ENCODE measurements at places on chromosomes 1 and 21.

GRCh38 chr21:29184037-29184436 is 53.6 kb downstream of the MAP3K7CL start:
- no peak for DNase-seq

DNA sequence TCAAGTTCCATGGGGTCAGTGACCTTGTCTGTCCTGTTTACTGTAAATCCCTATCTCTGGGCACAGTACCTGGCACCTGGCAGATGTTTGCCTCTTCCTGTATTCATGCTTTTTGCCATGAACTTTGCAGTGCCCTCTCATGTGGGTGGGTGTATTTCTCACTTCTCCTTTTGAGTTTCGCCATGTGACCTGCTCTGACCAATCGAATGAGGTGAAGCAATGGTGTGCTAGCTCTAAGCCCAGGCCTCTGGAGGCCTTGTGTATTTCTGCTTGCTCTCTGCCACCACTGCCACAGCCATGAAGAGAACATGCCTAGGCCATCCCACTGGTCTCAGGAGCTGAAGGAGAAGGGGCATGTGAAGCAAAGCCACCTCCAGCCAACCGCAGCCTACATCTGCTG is 185.5 kb upstream of the ZC3H12A start:
- DNase-seq = no peak

GRCh38 chr21:35994613-35995012 is 65.7 kb downstream of the SETD4 start:
- no peak for DNase-seq

GRCh38 chr1:60835649-60836048 is 246.7 kb upstream of the NFIA start:
- no peak for DNase-seq

DNA sequence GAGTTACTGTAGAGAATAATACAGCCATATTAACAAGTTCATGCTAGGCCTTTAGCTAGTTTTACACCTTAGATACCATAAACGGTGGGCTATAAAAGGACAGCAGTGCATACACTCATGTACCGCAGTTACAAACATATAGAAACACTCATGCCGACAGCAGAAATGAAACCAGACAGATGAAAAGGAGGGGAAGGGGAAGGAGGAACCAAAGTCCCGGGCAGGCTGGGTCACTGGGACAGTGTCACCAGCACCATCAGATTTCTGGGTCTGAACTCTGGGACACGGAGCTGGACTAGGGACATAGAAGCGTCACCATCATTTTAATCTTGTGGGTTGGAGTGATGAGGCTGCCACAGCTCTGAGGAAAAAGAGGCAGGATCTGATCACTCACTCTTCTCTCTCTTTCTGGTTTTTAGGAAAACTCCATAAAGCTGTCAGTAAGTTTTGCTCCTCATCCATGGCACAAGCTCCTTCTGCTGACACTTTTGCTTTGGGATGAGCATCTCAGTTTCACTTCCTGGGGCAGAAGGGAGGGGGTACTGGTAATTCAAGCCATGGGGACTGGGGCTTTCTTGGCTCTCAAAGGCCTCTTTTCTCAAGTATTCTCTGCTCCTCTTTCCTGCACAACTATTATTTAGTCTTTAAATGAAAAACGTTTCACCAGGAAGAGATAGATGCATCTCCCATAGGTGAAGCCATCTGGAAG is 7.8 kb upstream of the ZNF691 start:
- no peak for DNase-seq

DNA sequence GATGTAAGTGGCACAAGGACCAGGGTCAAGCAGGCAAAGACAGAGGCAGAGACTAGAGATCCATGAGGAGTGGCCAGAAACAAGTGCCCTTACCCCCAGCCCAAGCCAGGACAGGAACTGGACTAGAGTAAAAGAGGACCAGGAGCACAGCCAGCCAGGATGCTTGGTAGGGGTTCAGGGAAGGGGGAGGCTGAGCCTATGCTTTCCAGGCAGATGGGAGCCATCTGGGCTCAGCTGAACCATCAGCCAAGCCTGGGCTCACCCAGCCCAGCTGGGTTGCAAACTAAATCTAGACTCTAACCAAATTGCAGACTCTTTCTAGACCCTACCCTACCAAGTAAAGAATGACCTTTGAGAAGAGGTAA is 15.2 kb downstream of the PDZK1IP1 start:
- DNase-seq = no peak

- no peak for DNase-seq
Measured at GRCh38 chr1:207698822-207699483, 52.9 kb upstream of the CD46 start.

DNA sequence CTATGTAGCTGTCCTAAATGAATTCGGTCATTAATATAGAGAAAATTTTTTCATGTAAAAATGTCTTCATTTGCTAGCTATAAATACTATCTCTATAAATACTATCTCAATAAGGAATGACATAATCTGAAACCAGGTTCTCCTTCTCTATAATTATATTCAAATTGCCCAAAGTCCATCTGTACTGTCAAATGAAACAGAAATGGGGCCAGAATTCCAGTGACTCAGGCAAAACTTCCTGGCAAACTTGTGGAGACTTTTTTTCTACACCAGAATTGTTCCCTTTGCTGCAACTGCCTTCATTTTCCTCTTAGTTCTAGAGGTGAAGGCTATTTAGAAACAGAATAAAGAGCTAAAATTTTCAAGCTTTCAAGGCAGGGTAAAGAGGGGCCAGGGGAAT is 152.5 kb downstream of the KCNH1 start:
- DNase-seq = no peak

GRCh38 chr1:155485945-155486344 is 76.7 kb downstream of the ASH1L start:
- DNase-seq = no peak

DNA sequence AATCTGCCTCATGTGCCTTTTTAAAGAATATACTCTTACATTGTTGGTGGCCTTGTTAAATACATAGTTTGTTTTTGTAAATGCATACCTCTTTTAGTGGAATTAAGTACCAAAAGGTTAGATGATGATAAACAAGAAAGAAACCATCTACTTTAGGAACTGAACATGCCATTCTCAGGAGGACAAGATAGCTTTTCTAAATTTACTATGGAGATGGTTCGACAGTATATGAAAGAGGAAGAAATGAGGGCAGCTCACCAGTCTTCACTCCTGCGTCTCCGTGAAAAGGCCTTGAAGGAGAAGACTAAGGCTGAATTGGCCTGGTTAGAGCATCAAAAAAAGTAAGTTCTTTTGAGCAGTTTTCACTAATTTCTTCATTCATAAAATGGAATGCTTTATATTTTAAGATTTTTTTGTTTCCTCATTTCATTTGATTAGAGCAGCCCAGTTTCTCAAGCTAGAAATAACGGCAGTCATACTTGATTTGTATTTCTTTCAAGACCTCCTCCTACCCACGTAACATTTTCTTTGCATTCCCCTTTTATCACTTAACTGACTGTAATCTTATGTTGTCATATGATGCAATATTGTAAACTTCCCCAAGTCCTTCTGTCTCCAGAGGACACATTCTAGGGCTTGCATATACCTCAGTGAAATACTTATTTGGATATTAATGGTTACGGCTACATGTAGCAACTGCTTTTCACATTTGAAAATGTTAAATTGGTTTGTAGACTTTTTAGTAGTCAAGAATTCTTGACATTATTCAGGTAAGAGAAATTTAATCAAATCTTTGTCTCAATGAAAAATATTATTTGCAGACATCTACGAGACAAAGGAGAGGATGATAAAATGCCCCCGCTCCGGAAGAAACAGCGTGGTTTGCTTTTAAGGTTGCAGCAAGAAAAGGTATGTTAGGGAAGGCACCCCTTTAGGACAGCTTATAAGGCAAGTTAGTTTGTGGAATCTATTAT is 99.3 kb downstream of the CEP350 start:
- DNase-seq = no peak

DNA sequence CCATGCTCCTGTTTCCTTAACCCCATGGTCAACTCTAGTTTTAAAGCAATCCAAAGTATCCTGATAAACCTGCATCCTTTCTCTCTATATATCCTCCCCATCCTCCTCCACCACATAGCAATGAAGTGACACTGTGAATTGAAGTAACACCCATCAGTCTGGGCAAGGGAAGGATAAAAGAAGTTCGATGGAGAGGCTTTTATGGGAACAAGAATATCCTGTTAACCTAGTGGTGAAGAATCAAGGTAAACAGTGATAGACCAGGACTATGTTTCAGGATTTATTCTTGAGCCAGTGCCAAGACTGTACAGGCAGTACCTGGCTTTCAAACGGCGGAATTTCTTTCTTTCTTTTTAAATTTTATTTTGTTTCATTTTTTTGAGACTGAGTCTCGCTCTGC is 17.6 kb downstream of the RABIF start:
- no peak for DNase-seq

DNA sequence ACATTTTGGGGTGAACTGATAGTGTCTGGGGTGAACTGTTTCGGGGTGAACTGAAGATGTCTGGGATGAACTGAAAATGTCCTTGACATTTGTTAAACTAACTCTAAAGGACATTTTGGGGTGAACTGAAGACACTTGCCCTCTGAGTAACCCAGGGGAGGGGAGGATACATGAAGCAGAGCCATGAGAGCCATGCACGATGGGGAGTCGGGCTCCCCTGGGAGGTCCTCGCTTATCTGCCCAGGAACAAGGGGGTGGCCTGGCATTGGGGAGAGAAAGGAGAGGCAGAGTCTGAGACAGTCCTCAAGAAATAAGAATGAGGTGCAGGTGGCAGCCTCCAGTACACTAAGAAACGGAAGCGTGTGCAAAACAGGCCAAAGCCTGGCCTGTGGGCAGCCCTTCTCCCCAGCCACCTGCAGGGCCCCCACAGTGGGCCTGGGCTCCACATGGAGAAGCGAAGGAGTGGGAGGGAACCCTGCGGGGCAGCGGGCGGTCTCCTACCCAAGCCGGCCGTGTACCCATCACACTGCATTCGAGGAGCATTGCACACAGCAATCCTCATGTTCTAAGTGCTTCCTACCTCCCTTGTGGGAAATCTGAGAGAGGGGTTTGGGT is 24.2 kb downstream of the RSPH1 start:
- no peak for DNase-seq

DNA sequence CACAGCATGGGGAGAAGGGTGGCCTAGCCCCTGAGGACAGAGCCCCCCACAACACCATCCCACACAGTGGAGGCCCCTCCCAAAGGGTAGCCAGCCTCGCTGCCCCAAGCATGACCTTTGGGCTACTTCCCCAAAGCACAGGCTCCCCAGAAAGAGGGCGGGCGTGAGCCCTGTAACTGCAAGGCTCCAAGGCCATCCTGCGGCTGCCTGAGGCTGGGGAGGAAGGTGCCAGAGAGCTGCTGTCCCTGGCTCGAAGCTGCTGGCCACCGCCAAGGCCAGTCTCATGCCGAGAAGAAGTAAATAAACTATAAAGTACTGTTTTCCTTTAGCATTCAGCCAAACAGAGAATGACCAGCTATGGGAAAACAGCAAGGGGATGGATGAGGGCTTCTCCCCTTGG is 27.5 kb downstream of the UBASH3A start:
- no peak for DNase-seq

- no peak for DNase-seq
Measured at GRCh38 chr21:42062236-42063022, 8.7 kb upstream of the UMODL1 start.

- no peak for DNase-seq
Measured at GRCh38 chr1:169698976-169699375, 12.4 kb downstream of the SELL start.

DNA sequence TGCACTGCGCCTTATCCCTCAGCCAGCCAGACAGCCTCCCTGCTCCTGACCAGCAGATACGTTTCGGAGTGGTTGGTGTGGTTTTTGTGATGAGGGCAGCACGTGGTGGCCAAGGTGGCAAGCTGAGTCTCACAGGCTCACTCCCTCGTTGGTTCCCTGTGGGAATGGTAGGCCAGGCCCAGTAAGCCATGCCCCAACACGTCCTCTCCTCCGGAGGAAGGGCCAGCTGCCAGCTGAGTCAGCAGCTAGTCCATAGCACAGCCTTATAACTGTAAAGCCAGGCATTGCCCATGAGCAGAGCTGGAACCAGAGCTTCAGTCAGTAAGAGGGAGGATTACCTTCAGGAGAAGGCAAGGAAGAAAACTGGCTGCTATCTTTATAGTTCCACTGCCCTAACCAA is 29.5 kb downstream of the SZRD1 start:
- no peak for DNase-seq

DNA sequence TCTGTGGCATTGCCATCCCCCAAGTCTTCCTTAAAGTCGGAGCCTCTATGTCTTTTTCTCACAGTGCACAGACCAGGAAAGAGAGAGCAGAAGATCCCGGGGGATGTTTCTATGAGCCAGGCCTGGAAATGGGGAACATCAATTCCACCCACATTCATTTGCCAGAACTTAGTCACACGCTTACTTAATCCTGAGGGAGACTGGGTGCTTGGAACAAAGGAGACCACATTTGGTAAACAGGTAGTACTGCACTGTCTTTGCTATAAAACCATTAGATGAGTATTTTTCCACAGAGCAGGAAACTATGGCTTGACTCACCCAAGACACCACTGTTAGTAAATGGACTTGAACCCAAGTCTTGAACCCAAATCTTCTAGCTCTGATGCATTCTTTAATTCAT is 60.7 kb upstream of the CTTNBP2NL start:
- no peak for DNase-seq

- no peak for DNase-seq
Measured at GRCh38 chr1:243587823-243588560, 262.1 kb downstream of the AKT3 start.

DNA sequence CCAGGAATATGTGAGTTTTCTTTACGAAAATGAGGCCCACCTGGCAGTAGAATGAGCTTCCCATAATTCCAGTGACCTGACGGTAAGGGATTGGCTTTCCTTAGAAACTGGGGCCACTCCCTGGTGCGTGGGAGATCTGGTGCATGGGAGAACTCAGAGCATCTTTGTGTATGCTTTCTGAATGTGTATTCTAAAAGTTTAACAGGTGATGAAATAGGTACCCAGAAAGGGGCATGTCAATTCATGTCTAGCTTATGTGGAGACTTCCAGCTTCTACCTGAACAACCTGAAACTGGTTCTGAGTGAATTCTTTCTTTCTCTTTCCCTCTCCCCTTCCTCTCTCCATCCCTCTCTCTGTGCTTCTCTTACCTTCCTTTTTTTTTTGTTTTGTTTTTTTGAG is 15.2 kb upstream of the FCRLA start:
- DNase-seq = no peak

DNA sequence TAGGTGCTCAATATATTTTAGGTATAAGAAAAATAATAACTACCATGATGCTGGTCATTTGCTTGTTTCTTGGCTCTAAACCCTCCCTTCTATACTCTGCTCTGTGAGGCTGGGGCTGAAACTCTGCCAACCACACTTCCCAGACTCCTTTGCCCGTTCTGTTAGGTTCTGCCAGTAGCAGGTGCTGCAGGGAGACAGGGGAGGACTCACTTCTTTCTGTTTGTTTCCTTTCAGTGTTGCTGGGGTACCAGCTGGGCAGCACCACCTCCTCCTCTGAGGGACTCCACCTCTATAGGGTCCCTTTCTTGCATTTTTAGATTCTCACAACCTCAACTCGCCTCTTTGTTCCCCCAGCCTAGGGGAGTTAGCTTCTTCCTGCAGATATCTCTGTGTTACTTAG is 17.0 kb upstream of the SH2D2A start:
- DNase-seq = no peak

DNA sequence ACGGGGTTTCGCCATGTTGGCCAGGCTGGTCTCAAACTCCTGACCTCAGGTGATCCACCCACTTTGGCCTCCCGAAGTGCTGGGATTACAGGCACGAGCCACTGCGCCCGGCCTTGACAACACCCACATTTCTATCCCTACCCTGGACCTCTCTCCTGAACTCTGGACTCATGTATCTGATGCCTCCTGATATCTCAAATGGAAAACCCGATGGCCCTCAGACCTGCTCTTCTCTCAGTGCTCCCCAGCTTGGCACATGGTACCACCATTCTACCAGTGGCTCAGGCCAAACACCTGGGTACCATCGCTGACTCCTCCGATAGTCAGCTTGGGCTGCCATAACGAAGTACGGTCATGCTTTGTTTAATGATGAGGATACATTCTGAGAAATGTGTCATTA is 8.5 kb upstream of the RHBG start:
- no peak for DNase-seq

All from AG09319 (cell line).